Pons (tissue), 1 donor: ENCODE measurements at places on chromosomes 4 and X.
A peak's percentile ranks its signal among the peaks of the same experiment; 100 is the strongest.

- no peak for DNase-seq
Measured at GRCh38 chrX:17369309-17369708, 5.7 kb upstream of the NHS start.

GRCh38 chr4:188400451-188400850, 261.2 kb downstream of the TRIML1 start:
- DNase-seq = peak; percentile 90

DNA sequence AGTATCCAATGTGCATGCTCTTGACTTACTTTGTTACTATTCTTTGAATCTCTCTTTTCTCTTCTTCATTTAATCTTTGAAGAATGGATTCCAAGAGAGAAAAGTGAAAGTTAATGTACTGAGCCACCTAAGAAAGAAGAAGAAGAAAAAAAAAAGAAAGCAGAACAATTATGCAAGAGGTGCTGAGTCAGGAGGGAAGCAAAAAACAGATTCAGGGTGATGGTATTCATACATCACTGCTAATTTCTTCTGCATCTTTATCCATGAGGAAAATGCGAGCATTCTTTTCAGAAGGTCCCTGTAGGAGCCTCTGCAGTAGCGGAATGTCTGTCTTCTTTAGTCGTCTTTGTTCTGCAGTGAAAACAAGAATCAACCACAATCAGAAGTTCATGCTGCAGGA, 43.9 kb downstream of the RASSF6 start:
- no peak for DNase-seq

GRCh38 chr4:135277980-135278315, 1076.4 kb upstream of the PABPC4L start:
- DNase-seq = no peak

DNA sequence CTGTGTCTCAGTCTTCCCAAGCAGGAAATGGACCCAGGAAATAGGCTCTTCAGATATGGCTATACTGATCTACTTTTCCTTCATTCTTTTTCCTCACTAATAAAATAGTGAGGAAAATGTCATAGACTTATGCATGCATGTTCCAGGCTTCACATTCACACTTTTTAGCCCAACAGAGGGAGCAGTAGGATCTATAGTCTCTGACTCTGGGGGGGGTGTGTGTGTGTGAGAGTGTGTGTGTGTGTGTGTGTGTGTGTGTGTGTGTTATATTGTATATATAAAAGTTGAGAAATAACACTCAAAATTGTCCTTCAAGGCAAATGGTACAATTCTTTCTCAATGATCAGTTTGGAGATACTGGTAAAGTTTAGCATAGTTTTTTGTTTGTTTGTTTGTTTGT, 297.2 kb upstream of the GALNT7 start:
- no peak for DNase-seq

DNA sequence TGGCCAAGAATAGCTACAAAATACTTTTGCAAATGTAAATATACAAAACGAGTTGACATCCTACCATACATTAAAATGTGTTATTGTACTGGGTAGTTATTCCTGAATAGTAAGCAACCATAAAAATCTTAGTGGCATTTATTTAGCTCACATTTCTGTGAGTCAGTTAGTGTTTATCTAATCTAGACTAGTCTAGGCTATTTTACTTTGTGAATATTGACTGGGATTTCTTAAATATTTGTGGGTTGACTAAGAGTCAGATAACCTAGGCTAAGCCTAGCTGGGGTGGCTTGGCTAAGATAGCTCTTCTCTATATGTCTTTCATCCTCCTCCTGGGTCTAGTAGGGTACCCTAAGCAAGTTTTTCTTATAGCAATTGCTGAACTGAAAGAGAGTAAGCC, 543.8 kb upstream of the DIAPH2 start:
- DNase-seq = no peak

DNA sequence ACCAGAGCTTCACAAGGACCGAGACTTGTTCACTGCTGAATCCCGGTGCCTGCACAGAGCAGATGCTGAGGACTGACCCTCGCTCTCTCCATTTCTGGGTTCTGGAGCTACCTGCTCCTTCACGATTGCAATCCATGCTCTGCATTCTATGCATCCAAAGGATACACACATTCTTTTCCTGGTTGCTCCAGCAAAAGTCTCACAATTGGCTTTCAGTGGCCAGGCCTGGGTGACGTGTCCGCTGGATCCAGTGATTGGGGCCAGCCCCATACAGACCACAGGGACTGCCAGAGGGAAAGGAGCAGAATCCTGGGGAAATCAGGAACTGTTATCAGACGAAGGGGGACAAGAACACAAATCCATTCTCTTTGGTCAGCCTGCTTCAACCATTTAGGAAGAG, 14.9 kb upstream of the CDKN2AIP start:
- DNase-seq = no peak

- no peak for DNase-seq
Measured at GRCh38 chr4:24856586-24856985, 56.3 kb downstream of the CCDC149 start.

- peak; percentile 40 for DNase-seq
Measured at GRCh38 chr4:75939890-75940691, 722 bp downstream of the NAAA start.

DNA sequence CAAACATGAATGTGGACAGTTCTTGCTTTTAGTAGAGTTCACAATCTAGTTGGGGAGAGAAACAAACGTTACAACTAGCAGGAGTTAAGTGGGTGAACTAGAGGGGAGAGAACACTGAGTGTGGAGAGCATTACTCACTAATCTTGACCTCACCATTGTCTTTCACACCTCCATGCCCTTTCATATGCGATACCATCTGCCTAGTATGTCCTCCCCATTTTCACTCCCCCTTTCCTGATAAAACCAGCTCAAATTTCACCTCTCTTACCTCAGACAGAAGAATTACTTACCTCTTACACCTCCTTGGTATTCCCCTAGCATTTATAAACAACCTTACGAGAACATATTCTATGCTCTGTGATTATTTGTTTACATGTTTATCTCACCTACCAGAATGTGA, 53.6 kb downstream of the LAS1L start:
- DNase-seq = no peak

- no peak for DNase-seq
Measured at GRCh38 chrX:29487214-29487613, 728.1 kb upstream of the MAGEB2 start.

DNA sequence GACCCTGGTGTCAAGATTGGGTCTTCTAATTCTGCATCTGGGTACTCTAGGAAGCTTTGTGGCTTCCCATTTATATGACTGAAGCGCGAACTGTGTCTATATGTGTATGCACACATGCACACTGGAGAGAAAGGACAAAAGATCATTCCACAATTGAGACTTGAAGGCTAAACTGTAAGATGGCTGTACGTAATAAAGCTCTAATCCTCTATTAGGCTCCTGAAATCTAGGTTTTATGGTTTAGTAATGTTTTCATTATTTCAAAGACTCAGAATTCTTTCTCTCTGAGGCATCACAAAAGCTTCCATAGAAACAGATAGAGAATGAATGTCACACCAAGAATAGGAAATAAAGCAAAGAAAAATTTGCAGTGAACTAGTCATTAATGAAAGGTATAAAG, 320.7 kb upstream of the FTHL17 start:
- no peak for DNase-seq

DNA sequence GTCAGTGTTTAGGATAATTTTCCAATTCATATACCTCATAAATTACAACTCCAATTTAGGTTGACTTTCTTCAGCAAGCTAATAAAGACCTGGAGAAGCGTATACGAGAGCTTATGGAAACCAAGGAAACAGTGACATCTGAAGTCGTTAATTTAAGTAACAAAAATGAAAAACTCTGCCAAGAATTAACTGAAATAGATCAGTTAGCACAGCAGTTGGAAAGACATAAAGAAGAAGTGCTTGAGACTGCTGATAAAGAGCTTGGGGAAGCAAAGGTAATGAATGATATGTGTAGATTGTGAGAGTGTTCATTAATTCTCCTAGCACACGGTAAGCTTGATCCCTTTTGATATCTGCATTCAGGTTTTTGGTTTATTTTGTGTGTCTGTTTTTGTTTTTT, 16.8 kb downstream of the CEP135 start:
- DNase-seq = no peak

- DNase-seq = no peak
Measured at GRCh38 chrX:13808293-13808692, 8.6 kb downstream of the GPM6B start.

GRCh38 chr4:112152521-112152920, 7.3 kb downstream of the FAM241A start:
- DNase-seq = no peak

- DNase-seq = no peak
Measured at GRCh38 chr4:99587803-99588202, 13.2 kb downstream of the MTTP start.
